Activated CD4-positive, alpha-beta T cell treated with anti-CD3 and anti-CD28 coated beads, Interleukin-2, amount 50 U/mL, for 4 hours (primary cell): ENCODE measurements at places on chromosomes 1 and 21.
A peak's percentile ranks its signal among the peaks of the same experiment; 100 is the strongest.

DNA sequence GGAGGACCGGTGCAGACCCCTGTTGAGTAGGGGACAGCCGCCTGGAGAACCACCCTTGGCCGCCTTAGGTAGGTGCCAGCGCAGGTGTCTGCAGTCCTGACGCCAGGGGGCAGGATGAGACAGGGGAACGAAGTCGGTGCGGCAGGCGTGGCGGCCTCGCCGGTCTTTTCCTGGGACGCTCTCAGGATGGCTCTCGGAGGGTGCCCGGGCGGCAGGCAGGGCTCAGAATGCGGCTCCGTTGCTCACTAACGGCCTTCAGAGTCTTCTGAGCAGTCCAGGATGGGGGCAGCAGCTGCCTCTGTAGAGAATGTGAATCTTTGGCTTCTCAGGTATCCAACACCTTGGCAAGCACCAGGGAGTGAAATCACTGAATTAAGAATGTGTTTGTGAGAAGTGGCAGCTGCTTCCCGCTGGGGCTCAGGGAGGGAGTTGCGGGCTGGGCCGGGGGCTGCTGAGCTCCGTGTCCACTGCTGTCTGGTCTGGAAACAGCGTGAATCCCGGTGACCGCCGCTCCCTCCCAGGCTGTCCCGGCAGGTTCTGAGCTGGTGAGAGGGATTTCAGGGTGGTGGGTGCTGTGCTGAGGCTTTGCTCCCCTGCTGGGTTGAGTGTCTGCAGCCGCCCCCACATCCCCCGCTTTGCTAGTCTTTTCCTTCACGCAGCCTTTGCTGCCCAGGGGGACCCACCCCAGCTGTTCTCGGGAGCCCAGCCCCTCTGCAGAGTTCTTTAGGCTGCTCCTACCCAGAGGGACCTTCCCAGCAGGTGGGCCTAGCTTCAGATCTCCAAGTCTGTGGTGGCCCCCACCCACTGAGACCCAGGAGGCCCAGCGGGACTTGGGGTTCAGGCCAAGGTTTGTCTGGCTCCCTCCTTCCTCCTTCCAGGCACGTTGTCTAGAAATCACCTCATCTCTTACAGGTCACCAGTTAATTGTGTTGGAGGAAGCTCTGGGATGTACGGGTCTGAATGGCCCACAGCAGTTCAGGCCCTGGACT is 11.1 kb upstream of the C1orf174 start:
- DNase-seq = peak; percentile 71

- DNase-seq = no peak
Observed at GRCh38 chr1:156540955-156541354, 31.4 kb downstream of the IQGAP3 start.

DNA sequence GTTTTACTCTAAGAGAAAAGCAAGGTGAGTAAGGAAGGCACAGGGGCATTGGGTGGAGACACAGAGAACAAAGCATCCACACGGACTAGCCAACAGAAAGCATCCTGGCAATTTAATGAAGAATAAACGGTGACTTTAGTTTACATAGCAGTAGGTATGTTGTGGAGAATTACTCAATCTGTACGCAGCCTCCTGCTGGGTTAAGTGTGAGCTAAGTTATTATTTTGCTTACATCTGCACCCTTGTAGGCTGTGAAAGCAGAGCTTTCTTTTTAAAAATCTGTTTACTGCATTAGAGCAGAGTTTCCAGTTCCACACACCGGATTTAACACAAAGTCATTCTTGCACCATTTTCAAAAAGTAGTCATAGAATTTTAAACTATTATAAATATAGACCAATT is 144.5 kb downstream of the AKT3 start:
- no peak for DNase-seq

GRCh38 chr1:150749720-150750311 is 15.8 kb downstream of the CTSS start:
- DNase-seq = no peak

DNA sequence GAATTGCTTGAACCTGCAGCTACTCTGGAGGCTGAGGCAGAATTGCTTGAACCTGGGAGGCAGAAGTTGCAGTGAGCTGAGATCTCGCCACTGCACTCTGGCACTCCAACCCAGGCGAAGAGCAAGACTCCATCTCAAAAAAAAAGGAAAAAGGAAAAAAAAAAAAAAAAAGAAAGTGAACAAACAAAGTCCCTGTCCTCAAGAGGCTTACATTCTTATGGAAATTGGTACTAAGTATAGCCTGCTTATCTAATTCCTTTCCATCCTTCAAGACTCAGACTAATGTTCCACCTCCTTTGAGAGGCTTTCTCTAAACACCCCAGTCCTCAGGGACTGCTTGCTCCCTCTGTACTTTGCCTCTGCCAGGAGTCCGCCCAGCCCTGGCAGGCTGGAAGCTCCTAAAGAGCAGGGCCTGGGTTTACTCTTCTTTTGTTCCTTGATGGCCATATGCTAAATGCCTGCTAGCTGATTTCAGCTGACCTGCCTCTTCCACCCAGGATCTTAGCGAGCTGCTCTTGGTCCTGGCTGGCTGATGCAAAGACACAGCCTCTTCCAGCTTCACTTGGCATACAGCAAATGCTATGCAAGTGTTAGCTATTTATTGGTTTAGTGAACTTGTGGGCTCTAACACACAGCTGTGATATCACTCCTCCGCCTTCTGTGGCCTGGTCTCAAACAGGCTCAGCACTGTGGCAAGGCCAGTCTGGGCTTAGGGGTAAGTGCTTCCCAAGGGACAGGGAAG is 9.8 kb downstream of the SLC9A1 start:
- DNase-seq = no peak

GRCh38 chr1:10706376-10706913 is 90.0 kb downstream of the CASZ1 start:
- DNase-seq = no peak

DNA sequence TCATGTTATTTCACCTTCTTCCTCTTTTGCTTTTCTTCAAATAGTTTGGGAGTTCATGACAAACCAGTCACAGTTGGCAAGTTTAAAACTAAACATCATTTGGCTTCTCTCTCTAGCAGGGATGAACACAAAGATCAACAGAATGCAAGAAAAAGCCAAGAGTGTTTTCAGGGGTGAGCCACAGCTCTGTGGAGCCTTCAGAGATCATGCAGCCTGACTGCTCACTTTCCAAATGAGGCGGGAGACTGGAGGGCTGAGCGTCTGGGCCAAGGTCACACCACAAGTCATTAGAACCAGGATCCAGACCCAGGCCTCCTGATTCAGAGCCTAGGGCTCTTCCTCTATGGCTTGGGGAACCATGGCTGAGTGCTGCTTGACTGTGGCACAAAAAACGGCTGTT is 2.7 kb downstream of the DPT start:
- no peak for DNase-seq

DNA sequence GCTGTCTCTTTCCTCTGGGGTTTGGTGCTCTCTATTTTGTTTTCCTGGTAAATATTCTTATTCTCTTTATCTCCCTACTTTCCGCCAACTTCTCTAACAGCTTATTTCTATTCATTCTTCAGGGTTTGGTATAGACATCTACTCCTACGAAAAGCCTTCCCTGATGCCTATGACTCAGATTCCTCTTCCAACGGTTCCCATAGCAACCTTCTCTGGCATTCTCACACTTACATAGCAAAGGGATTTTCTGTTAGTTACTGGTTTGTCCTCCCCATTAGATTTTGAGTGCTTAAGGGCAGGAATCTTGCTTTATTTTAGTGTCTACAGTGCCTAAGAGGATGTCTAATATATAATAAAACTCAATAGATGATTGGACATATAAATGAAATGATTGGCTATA is 407.6 kb upstream of the DEPDC1 start:
- no peak for DNase-seq

GRCh38 chr1:153959454-153959853 is 1.0 kb upstream of the CRTC2 start:
- DNase-seq = no peak

DNA sequence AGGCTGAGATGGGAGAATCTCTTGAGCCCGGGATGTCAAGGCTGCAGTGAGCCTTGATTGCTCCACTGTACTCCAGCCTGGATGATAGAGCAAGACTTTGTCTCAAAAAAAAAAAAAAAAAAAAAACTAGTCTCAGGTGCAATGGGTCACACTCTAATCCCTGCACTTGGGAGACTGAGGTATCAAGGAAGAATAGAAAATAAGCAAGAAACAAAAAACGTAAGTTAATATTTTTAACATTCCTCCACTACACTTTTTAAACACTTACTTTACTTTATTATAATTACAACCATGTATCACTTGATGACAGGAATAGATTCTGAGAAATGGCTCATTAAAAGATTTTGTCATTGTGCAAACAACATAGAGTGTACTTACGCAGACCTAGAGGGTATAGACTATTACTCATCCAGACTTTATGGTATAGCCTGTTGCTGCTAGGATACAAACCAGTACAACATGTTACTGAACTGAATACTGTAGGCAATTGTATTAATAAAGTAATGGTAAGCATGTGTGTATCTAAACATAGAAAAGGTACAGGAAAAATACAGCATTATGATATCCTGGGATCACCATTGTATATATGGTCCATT is 1244.1 kb upstream of the ADGRL4 start:
- no peak for DNase-seq

GRCh38 chr1:52503706-52504105 is 49.2 kb downstream of the TUT4 start:
- no peak for DNase-seq

DNA sequence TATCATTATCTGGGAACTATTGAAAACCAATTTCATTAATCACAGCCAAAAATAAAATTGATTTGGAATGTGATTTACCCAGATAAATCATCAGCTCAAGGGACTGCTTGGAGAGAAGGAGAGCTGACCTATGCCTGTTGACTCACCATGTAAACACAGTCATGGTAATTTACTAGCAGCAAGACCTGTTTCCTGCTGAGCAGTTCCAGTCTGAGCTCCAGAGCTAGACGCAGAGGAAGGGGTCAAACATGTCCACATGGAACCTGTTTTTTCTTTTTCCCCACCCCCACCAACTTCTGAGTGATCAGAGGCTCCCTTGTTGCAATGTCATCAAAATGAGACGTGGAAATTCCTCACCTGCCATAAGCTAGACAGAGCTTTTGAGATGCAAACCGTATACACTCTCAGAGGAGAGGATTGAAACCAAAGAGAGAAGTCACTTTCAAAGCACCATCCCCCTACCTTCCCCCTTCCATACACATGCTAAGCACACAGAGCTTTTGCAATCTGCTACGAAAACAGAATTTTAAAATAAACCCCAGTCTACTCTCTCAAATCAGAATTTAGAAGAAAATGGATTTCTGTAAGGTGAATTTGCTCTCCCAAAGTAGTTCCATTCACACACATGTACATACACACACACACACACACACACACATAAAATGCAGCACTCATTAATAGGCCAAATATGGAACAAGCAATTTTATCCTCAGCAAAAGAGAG is 55.9 kb upstream of the PTGFRN start:
- DNase-seq = no peak

- DNase-seq = no peak
Observed at GRCh38 chr21:45872902-45873301, 108.7 kb upstream of the COL6A1 start.

GRCh38 chr1:25922056-25922970 is 16.1 kb upstream of the STMN1 start:
- DNase-seq = peak; percentile 26

GRCh38 chr1:16174886-16175598 is 19.2 kb upstream of the EPHA2 start:
- no peak for DNase-seq

DNA sequence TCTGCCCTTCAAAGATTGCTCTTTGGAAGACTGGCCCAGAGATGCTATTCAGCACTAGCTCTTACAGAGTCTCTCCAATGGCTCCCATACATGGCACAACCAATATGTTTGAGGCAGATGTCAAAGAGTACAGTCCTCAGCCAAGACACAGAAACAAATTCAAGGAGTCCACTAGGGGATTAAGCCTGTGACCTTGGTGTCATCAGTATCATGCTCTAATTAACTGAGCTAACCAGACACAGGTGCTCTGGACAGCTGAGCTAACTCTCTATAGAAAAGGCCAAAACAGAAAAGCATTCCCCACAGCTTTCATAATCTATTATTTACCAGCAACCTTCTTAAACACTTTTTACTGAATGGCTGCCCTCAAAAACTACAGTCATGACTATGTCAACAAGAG is 666.0 kb upstream of the PLXNA2 start:
- no peak for DNase-seq

DNA sequence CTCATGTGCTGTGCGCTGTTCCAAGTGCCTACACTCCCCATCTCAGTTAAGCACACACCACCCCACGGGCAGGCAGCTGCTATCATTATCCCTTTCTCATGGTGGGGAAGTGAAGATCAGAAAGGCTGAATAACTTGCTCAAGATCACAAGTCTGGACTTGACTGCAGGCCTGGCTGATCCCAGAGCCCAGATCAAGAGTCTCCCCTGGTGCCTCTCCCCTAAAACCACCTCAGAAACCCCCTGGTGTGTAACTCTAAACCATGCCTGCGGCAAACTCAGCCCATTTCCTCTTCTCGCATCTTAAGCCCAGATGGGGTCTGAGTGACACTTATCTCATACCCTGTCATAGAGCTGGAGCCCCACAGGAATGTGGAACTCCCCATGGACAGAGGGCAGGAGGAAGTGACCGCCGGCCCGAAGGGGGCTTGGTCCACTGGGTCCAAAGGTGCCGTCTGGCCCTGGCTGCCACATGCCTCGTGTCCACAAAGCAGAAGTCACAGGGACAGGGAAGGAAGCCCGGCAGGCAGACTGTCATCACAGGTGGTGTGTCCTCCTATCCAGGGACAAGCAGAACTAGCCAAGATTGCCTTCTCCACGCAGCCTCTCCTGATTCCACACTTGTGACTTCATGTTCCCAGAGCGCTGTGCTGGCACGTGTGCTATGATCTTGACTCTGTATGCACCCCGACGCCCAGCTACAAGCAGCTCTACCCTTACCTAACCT is 92.1 kb downstream of the SYF2 start:
- DNase-seq = no peak

DNA sequence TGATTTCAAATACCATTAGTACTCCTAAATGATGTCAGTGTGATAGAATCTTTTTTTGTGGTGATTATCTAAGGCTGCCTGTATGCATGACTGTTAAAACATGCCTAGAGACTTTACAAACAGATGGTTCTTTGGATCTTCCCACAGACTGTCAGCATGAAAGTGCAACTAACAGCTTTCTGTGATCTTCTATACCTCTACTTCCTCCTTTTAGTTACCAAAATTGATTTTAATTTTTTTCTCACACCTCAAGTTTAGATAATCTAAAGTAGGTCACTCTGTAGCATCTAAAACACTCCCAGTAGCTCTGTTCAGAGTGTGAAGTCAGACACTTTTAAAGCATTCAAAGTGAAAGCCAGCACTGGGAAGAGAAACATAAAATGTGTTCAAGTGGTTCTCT is 534.5 kb downstream of the PTPRC start:
- no peak for DNase-seq

DNA sequence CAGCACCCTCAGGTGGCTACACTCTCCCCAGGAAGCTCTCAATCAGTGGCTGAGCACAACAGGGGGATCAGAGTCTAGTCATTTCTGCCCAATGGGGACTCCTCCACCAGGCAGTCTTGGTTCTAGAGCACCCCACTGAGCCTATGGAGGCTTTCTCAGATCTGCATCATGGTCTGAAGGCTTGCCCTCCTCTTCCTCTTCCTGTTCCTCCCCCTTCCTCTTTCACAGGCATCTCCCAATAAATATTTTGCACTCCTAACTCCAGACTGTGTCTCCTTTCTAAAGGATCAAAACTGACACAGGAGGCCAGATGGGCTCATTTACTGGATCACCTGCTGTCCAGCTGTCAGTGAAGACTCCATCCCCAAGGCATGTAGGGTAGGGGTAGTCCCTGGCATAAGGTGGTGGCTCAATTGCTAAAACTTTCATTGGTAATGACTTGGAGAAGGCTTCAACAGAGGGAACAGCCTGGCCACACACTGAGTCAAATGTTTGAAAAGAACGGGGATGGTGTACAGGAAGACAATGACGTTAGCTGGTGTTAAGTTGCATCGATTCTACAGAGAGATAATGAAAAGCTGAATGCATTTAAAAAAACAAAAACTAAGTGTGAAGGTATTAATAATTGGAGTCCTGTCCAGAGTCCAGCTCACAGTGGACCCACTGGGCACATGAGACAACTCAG is 84.2 kb upstream of the SLC2A1 start:
- no peak for DNase-seq
